NCI-H526 treated with DMSO at 0.1 percent for 48 hours (cell line): ENCODE measurements at places on chromosomes 11 and 22.

- DNase-seq, result no peak
These were observed 124.2 kb downstream of the APIP start for GRCh38 chr11:34791780-34792542.

- peak; percentile 71 for DNase-seq
These were observed 123.5 kb upstream of the PARVA start for GRCh38 chr11:12253843-12254281.

GRCh38 chr22:46998331-46998730, 235.9 kb downstream of the TBC1D22A start:
- no peak for DNase-seq

DNA sequence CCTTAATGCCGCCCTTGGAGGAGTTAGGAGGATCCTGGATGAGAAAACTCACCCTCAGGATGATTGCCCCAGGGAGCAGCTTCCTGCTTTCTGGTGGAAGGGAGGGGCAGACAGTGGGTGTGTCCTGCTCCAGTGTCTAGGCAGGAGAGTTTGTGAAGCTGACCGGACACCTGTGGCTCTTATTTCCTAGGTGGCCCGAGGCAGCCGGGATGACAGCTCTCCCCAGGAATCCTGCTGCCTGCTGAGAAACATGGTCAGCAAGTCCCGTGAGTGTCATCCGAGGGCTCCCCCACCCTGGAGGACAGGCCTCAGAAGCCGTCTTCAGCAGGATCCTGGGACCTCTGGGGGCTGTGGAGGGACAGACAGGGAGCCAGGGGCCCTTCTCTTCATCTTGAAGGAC, 50.4 kb downstream of the ST3GAL4 start:
- no peak for DNase-seq

DNA sequence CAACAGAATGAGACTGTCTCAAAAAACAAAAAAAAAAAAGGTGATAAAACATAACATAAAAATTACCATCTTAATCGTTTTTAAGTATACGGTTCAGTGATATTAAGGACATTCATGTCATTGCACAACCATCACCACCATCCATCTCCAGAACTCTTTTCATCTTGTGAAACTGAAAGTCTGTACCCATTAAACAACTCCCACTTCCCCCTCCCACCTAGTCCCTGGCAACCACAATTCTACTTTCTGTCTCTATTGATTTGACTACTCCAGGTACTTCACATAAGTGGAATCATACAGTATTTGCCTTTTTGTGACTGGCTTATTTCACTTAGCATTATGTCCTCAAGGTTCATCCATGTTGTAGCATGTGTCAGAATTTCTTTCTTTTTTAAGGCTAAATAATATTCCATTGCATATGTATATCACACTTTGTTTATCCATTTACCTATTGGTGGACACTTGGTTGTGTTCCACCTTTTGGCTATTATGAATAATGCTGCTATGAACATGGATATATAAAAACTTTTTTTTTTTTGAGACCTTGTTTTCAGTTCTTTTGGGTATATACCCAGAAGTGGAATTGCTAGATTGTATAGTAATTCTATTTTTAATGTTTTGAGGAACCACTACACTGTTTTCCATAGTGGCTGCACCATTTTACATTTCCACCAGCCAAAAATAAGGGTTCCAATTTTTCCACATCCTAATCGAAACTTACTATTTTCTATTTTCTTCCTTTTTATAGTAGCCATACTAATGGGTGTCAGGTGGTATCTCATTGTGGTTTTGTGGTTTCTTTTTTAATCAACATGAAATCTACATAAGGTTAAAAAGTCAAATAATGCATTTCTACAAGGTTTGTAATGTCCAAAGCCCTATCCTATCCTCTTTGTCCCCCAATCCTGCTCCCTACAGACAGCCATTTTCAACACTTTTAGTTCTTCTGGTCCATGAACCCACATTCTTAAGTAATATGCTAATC, 23.4 kb upstream of the PIK3C2A start:
- DNase-seq, result no peak

- DNase-seq, result no peak
These were observed 6.2 kb upstream of the ANKRD13D start for GRCh38 chr11:67282876-67283371.

DNA sequence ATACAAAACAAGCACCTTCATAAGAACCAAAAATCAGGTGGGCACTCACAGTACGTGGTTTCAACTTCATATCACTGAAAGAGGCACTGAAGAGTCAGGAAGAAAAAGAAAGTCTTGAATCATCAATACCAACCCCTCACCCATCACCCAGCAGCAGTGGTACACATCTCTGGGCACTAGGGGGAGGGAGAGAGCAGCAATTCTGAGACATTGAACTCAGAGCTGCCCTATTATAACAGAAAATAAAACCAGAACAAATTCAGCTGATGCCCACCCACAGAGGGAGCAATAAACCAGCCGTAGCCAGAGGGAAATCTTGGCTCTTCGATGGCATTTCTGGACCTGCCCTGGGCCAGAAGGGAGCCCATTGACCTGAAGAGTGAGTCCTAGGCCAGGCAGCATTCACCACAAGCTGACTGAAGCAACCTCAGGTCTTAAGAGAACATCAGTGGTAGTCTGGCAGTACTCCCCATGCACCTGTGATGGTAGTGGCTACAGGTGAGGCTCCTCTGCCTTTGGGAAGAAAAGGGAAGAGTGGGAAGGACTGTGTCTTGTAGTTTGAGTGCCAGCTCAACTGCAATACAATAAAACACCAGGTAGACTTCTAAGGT, 42.2 kb upstream of the FAM181B start:
- peak; percentile 40 for DNase-seq

- no peak for DNase-seq
These were observed 17.6 kb downstream of the FDX1 start for GRCh38 chr11:110447343-110447742.

DNA sequence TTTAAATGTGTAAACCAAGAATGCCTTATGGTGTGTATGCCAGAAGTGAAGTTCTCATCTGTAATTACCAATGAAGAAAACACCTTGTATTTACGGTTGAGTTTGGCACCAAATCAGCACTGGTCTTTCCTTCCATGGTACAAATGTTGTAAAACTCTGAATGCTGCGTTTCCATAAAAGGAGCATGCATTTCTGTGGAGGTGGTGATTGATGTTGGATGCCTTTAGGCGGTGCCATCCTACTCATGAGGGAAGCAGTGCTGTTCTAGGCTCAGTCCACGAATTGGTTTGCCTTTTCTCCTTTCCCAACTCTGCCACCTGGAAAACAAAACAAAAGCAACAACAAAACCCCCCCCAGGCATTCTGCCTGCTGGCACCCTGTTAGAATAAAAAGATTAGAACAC, 124.4 kb downstream of the TEAD1 start:
- no peak for DNase-seq

GRCh38 chr11:27384227-27384626, 21.2 kb upstream of the CCDC34 start:
- no peak for DNase-seq

DNA sequence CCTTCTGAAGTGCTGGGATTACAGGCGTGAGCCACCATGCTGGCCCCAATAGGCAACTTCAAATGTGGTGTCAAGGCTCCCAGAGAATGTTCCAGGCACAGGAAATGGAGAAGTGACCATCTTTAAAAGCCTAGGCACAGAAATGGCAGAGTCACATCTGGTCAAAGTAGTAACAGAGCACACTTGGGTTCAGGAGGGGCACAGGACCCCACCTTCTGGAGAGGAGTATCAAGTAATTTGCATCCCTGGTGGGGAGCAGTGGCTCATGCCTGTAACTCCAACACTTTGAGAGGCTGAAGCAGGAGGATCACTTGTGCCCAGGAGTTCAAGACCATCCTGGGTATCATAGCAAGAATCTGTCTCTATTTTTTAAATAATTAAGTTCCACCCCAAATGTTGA, 29.2 kb downstream of the SERHL2 start:
- DNase-seq, result no peak

GRCh38 chr11:63915961-63916836, 765 bp downstream of the RCOR2 start:
- peak; percentile 33 for DNase-seq
